ENCODE measurements at places on chromosomes 7 and 10.

GRCh38 chr7:137983323-137984008, 18.4 kb downstream of the CREB3L2 start:
- no peak for DNase-seq

DNA sequence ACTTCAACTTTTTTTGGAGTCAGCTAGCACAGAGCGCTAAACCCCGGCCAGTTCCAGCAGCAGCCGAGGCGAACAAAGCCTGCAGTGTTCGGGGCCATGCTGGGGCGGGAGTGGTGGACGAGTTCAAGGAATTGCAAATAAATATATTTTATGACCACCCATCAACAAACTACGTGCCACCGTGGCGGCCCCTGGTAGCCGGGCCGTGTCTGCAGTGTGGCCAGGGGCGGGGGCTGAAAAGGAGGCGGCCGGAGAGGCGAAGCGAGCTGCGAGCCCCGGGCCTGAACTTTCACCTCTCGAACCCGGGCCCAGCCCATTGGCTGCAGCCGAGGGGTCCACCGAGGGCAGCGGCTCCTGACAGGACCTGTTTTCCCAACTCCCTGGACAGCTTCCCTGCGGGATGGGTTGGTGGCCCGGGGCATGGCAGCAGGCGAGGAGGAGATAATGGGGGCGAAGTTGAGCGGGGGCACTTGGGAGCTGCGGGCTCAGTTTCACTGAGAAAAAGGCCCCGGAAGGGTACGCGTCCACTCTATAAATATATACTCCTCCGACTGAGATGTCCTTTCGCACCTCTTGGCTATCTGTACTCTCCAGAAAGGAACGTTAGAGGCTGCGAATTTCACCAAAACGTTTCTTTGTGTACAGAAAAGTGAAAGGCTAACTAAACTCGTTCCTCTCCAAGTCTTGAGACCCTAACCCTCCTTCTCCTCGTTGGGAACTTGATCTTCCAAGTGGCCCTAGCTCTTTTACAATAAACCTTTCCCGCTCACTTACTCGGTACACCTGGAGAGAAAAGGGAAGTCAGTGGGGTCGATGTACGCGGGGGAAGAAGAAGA, 164.6 kb upstream of the PPP1R3A start:
- no peak for DNase-seq

DNA sequence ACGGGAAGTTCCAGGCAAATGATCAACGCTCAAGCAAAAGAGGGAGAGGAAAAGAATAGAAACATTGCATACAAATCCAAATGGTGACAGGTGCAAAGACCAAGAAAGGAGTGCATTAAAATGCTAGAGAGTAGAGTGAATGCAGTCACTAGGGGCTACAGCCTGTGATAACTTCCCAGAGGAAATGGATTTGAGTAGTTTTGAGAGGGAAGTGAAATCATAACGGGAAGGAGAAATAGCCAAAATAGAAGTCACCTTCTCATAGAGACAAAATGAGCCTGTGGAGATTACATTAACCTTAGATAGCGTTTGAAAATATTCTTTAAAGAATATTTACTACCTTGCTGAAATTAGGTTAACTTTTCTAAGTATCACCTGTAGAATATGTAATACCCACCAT, 26.5 kb downstream of the NUP42 start:
- DNase-seq, result no peak

DNA sequence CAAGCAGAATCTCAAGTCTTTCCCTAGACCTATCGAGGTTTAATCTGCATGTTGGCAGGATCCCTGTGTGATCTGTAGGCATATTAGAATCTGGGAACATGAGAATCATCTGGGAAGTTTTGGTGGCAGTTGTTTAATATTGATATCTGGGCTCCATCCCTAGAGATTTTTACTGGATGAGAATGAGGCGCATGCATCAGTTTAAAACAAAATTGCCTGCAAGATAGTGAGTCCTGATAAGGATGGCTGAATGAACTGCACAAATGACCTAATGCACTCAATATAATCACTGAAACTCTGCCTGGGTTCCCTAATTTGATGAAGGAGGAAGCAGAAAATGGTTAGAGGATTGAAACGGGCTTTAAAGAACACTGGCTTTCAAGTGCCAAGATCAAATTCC, 218.0 kb downstream of the FGFR2 start:
- DNase-seq, result no peak

DNA sequence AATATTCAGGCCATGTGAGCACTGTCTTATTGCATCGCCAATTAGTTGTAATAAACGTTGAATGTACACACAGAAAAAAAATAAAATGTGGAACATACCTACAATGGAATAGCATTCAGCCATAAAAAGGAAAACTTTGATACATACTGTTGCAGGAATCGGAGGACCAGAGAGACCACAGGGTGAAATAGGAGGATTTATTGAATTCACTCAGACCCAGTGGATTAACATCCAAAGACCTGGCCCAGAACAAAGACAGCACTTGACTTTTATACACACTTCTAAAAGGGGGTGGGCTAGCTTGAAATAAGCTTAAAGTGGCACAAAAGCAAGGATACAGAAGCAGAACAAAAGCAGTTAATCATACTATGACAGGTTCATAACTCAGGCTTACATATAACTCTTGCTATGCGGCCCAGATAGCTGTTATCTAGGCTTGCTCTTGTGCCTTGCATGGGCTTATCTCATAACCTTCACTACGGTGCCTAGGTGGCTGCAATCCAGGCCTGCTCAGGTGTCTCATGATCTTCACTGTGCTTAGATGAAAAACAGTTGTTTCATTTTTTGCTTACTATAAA, 292.2 kb upstream of the TAC1 start:
- no peak for DNase-seq

GRCh38 chr7:31398815-31399214, 58.3 kb upstream of the NEUROD6 start:
- no peak for DNase-seq

DNA sequence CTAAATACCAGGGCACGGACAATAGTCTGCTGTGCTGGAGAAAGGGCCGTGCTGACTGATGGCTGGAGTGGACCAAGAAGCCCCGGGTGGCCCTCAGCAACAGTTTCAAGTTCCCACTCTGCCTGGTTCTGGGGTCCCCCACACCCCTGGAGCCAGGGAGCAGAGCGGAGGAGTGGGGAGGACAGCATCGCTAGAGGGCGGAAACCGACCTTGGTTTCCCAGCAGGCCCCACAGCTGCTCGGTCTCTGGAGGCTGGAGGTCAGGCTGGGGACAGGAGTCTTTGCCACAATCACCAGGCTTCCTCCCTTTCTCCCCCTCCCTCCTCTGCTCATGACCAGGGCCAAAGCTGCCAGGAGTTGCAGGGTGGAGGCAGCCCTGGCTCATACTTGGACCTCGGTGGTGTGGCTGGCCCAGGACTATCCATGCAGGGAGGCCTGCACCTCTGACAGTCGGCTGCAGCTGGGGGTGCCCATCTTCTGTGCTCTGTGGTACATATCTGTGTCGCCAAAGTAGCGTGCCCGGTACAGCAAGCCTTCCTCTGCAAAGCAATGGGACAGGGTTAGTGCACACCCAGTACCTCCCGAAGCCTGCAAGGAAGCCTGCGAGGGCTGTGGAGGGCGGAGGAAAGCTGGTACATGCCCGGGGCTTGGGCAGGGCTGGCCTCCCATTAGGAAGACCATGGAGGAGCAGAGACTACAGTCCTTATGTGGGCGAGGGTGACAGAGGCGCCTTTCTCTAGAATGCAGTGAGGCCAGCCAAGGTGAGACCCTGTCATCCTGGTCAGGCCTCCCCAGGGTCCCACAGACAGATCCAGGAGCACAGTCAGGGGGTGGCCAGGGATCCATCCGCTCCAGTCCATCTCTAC, 19.1 kb downstream of the DNAJB12 start:
- peak; percentile 51 for DNase-seq

DNA sequence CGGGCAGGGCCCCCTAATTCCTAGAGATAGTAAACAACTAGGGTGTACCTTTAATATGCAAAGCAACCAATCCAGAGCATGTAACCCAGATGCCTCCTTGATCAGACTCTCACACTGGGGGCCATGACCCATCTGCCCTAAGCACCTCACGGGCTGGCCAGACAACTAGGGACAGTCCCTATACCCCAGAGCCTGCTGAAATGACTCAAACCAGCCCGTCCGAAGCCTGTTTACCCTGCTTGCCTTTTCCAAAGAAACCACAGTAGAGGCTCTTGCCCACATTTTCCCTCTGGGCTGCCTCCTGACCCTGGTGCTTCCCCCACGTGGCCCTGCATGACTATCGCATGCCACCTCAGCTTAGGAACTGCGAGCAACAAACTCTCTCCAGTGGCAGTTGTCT, 46.2 kb downstream of the RGS10 start:
- peak; percentile 56 for DNase-seq

DNA sequence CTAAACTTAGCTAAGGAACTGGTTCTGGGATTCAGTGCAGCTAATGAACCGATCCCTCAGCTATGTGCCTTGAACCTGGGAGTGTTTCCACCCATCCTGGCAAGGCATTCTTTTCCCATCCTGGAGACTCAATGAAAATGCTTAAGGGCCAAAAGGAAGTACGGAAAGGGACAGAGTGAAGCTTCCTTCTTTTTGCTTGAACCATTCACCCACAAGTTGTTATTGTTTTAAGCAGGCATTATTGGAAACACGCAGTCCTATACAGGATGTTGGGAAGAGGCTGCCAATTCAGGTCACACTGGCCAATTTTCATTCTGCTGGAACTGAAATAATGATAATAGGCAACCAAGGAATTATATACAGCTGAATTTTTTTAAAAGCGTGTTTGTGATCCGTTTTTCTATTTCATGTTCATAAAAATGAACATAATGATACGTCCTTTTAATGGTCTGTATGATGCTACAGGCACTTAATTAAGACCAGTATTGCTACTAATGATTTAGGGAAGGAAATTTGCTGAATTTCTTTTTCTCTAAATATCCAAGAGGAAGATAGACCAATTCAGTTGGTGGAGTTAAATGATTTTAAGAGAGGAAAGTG, 57.8 kb upstream of the FZD1 start:
- DNase-seq, result no peak

- DNase-seq, result no peak
These were observed 9.9 kb downstream of the IQCE start for GRCh38 chr7:2568521-2569223.

DNA sequence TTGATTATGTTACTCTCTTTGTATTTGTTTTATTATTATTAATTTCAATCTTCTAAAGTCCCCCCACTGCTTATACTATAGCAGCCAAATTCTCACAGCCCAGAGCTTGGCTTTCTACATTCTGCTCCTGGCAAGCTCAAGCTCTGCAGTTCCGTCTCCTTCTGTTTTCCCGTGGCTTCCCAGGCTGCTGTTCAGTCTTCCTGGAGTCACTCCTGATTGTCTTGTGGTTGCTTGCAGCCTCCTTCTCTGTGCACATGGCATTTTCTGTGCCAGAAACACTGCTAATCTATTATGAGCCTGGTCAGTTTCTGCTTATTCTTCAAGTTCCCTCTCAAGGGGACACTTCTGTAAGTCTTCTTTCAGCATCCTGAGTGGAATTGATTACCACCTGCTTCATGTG, 533.7 kb upstream of the IGFBP3 start:
- no peak for DNase-seq

DNA sequence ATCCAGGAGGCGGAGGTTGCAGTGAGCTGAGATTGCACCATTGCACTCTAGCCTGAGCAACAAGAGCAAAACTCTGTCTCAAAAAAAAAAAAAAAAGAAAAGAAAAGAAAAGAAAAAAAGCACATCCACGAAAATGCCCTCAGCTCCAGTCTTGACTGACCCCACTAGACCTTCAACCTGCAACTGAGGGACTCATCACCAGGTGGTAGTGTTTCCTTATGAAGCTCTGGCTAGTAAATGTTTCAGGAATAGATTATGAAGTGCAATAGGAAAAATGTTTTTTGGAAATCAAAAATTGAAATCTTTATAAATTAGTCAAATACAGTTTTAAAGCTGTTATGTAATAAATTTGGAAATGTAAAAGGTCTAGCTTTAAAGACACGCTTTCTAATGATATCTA, 22.4 kb downstream of the TLL2 start:
- no peak for DNase-seq

- DNase-seq, result peak; percentile 50
These were observed 94.1 kb downstream of the PIP4K2A start for GRCh38 chr10:22620140-22620857.

- DNase-seq, result peak; percentile 87
These were observed 121.0 kb downstream of the HIP1 start for GRCh38 chr7:75617634-75618234.

- DNase-seq, result peak; percentile 78
These were observed 50.6 kb downstream of the PWWP2B start for GRCh38 chr10:132447446-132448247.

DNA sequence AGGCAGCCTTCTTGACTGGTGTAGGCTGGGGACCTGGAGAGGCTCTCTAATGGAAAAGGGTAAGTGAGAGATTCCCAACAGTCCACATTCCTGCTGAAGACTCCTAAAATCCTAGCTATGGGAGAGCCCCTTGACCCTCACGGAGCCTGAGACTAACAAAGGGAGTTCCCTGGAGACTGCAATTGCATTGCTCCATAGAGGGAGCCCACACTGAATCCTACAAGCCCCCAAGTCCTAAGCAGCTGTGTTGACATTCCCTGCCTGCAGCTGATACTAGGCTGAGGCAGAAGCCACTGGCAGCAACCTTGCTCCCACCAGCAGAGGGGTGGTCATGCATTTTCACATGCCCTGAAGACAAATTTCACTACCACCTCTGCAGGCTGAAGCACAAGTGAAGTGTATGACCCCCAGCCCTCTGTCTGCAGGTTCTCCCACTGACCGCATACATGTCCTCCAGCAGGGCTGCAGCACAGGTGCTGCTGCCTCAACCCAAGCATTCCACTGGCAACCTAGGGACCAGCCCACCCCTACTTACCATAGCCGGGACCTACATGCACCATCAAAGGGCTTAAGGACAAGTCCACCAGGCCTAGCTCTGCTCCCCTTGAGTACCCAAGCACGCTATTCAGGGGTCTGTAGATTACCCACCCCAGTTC, 130.3 kb upstream of the SLC13A1 start:
- no peak for DNase-seq

GRCh38 chr10:109886037-109886780, 37.1 kb downstream of the XPNPEP1 start:
- DNase-seq, result peak; percentile 42

DNA sequence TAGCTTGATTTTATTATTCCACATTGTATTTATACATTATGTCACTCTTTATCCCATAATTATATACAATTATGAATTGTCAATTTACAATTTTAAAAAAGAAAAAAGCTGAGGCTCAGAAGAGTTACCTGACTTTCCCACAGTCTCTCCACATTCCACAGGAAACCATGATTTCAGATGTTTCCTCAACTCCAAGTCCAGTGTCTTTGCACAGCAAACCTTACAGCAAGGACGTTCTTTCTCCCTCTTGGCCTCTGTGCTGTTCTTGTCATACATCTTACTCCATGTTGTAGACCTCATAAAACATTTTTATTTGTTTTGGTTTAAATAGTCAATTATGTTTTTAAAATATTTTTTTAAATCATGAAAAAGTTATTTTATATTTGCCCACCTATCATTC, 34.9 kb upstream of the GRB10 start:
- DNase-seq, result no peak

DNA sequence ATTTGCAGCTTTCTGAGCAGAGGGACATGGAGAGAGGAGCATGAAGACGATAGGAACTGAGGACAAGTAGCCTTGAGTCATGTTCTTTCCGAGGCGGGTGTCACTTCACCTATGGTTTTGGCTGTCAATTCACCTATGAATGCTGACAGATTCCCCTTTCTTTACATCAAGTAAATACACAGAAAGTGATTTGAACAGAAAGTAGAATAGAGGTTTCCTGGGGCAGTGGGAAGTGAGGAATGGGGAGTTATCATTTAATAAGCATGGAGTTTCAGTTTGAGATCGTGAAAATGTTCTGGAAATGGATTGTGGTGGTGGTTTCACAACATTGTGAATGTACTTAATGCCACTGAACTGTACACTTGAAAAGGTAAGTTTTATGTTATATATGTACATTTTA, 138.4 kb upstream of the MDFIC start:
- DNase-seq, result peak; percentile 60
